ENCODE measurements at places on chromosomes 7 and 10. TPM values are rescaled to one million over a fixed set of nuclear protein-coding genes. Genes with fewer than 3 reads are reported as not detected.

The AKR1B1 gene
- total RNA-seq, result 186 TPM

The TMEM72 gene
- total RNA-seq, result not detected

The KCNH2 gene
- 0.07 TPM for total RNA-seq

The ABCF2 gene
- 86.2 TPM for total RNA-seq

The DMBT1 gene
- total RNA-seq, result not detected

The LLCFC1 gene
- not detected for total RNA-seq

The METTL27 gene
- total RNA-seq, result 4.7 TPM

The NAT16 gene
- total RNA-seq, result not detected

The NOC3L gene
- total RNA-seq, result 41.2 TPM

The FAM241B gene
- 0.13 TPM for total RNA-seq

The ZCWPW1 gene
- total RNA-seq, result 0.53 TPM

The MEOX2 gene
- total RNA-seq, result not detected

The CCDC172 gene
- not detected for total RNA-seq

The SAMD8 gene
- 39.1 TPM for total RNA-seq

The TUBAL3 gene
- total RNA-seq, result 0.57 TPM

The ATOH7 gene
- total RNA-seq, result not detected

The OPALIN gene
- not detected for total RNA-seq

All from thoracic aorta endothelial cell (primary cell).